ENCODE measurements at places on chromosomes 2 and 18. TPM values are rescaled to one million over a fixed set of nuclear protein-coding genes. Genes with fewer than 3 reads are reported as not detected.

Gene KIF3C
- 5.4 TPM for total RNA-seq

- no peak for DNase-seq
Observed at GRCh38 chr2:153455861-153456260, 22.7 kb downstream of the RPRM start.

DNA sequence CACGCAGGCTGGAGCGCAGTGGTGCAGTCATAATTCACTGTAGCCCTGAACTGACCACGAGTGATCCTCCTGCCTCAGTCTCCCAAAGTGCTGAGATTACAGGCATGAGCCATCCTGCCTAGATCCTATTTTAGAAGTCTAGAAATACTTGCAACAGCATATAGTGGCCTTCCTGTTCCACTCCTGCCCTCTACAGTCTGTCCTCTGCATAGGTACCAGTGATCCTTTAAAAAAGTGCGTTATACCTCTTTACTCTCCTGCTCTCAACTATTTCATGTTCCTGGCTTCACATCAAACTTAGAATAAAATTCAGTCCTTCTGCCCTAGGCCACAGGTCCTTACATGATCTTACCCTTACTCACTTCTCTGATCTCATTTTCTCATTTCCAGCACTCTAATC is 6.0 kb downstream of the COMMD1 start:
- DNase-seq, result no peak

- no peak for DNase-seq
Observed at GRCh38 chr2:53252115-53252514, 515.5 kb upstream of the CHAC2 start.

DNA sequence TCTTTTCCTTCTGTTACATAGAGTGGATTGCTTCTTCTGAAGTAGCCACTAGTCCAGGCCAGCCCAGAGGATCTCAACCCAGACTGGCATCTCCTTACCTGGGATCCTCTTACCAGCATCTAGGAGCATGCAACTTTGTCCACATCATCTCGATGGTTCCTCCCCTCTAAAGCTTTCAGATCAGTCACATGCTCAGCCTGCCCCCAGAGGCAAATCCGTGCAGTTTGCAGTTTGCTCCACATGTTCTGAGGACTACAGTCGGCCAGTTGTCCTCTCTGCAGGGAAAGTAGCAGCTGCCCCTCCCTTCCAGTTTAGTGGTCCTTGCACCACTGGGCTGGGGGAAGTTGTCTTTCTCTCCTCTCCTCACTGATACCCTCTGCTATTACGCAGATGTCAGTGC is 259.8 kb upstream of the APCDD1 start:
- DNase-seq, result no peak

GRCh38 chr2:57141269-57141668 is 905.3 kb upstream of the VRK2 start:
- peak; percentile 50 for DNase-seq

GRCh38 chr2:28454016-28454930 is 41.6 kb upstream of the PLB1 start:
- no peak for DNase-seq

DNA sequence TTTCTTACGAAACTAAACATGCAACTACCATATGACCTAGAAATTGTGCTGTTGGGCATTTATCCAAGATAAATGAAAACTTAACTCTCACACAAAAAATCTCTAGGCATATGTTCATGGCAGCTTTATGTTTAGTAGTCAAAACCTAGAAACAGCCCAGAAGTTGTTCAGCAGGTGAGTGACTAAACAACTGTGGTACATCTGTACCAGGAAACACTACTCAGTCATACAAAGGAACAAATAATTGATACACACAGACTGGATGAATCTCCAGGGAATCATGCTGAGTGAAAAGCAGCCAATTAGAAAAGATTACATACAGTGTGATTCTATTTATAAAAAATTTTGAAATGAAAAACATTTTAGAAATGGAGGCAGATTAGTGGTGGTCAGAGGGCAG is 29.3 kb downstream of the DYNC2LI1 start:
- DNase-seq, result no peak

Measured in myocyte (in vitro differentiated cells).